ENCODE measurements at places on chromosomes 16 and 17. TPM values are rescaled to one million over a fixed set of nuclear protein-coding genes. Genes with fewer than 3 reads are reported as not detected.

EPOP gene
- 0.09 TPM for total RNA-seq

TMEM235 gene
- total RNA-seq = not detected

- no peak overlapping the region for H3K4me3 ChIP-seq
- H3K27me3 ChIP-seq = peaks cover 20% of the 10 kb centered on the region
- DNase-seq = peak; percentile 46
- peaks cover 29% of the 10 kb centered on the region for H3K36me3 ChIP-seq
Measured at GRCh38 chr16:1979271-1980029, 1.8 kb downstream of the NOXO1 start.

GRCh38 chr17:40922239-40922638 lies 15.2 kb downstream of the KRT23 start:
- no peaks in the 10 kb centered on the region for H3K36me3 ChIP-seq
- H3K27ac ChIP-seq = no peak overlapping the region
- no peak for DNase-seq

DNA sequence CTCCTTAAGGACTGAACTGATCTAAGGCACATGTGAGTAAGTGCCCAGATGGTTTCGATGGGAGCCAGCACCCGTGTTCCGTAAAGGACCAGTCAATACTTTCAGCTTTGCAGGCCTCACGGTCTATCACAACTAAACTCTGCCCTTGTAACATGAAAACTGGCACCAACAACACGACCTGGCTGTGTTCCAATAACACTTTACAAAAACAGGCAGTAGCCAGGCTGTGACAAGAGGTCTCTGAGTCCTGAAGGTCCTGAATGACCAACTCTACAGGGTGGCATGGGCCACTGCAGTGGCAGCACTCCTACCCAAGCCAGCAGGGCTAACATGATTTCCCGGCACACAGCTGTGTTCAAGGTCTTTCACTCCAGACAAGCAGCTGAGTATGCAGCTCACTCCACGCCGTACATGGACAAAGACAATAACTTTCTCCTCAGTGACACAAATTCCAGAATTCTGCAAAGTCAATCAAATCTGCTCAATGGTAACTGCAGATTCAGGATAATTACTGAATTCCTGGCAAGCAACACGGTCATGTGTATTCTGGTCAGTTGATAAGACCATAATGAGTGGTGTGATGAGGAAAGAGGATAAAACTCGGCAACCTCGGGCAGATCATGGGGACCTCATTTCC lies 15.3 kb downstream of the NPLOC4 start:
- peaks cover 40% of the 10 kb centered on the region for H3K36me3 ChIP-seq
- H3K4me1 ChIP-seq = no peaks in the 10 kb centered on the region
- no peaks in the 10 kb centered on the region for H3K27me3 ChIP-seq
- no peak for DNase-seq
- no peak overlapping the region for H3K4me3 ChIP-seq

DNA sequence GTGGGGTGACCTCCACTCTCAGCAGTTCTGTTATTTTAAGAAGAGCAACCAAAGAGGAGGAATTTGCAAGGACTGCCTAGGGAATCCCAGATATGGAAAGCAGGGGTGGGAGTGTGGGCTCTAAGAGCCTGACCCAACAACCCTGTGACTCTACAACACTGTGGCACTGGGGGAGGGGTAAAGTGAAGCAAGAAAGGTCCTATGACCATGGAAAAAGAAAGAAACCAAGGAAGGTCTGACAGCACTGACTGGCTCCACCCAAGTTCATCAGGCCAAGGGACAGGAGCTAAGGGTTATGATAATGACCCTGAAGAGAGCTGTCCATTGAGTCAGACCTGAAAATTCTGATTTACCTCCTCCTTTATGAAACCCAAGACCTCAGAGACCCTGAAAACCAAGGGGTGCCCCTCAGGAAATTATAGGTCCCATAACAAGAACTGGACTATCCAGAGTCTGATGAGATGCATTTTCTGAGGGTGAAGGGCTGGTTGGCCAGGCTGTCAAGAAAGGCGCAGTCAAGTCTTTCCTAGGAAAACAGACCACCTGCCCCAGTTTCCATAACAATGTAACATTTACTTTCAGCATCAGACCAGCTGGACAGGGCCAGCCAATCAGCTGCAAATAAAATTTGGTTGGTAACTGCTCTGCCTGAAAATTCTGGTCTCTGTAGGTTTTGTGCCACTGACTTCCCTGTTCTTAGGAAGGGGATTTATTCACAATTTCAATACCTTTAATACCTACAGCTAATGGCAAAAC lies 53.8 kb upstream of the MTMR4 start:
- no peaks in the 10 kb centered on the region for H3K4me1 ChIP-seq
- no peak overlapping the region for H3K27ac ChIP-seq
- no peaks in the 10 kb centered on the region for H3K27me3 ChIP-seq
- no peak for DNase-seq

- no peaks in the 10 kb centered on the region for H3K36me3 ChIP-seq
- peak; percentile 87 for DNase-seq
- peak overlapping the region; percentile 97 for H3K27ac ChIP-seq
- no peak overlapping the region for H3K4me3 ChIP-seq
- H3K4me1 ChIP-seq = peaks cover 90% of the 10 kb centered on the region
- H3K27me3 ChIP-seq = no peaks in the 10 kb centered on the region
Measured at GRCh38 chr16:31876951-31877828, 3.6 kb downstream of the ZNF267 start.

DNA sequence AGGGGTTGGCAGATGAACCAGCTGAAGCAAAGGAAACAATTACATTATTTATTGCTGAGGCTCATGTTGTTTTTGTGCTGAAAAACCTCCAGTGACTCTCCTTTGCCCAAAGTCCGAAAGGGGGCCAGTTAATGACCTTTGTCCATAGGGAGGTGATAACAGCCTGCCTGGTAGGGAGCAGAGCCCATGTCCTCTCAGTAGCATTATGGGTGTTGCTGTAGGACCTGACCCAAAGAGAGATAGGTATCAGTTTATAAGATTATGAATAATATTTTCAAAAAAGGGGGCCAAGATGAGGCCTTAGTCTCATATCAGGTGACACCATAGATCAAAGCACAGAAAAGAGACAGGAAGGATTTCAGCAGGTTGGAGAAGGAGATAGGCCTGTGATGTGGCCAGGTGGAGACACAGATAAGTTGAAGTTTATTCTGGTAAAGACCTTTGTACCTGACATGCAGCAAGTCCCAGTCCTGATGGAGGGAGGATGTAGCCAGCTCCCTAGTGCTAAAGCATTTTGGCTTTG lies 55.1 kb downstream of the CENPV start:
- H3K4me3 ChIP-seq = no peak overlapping the region
- DNase-seq = no peak
- no peak overlapping the region for H3K27ac ChIP-seq
- H3K36me3 ChIP-seq = peaks cover 4% of the 10 kb centered on the region
